ENCODE measurements at places on chromosomes 4 and X.

GRCh38 chr4:165842684-165843083, 30.4 kb upstream of the TLL1 start:
- no peak for DNase-seq

GRCh38 chr4:2924765-2925301, 38.4 kb downstream of the NOP14 start:
- DNase-seq: no peak

GRCh38 chrX:6917666-6918065, 229.8 kb upstream of the STS start:
- no peak for DNase-seq

- no peak for DNase-seq
These were observed 1.2 kb downstream of the PRKX start for GRCh38 chrX:3712051-3712869.

- no peak for DNase-seq
These were observed 18.5 kb upstream of the BDH2 start for GRCh38 chr4:103118166-103118565.

GRCh38 chrX:65994519-65995506, 45.1 kb downstream of the VSIG4 start:
- DNase-seq: no peak

GRCh38 chr4:184205243-184205642, 12.4 kb downstream of the ENPP6 start:
- no peak for DNase-seq

- no peak for DNase-seq
These were observed 2.8 kb upstream of the TENM3 start for GRCh38 chr4:182240161-182241130.

DNA sequence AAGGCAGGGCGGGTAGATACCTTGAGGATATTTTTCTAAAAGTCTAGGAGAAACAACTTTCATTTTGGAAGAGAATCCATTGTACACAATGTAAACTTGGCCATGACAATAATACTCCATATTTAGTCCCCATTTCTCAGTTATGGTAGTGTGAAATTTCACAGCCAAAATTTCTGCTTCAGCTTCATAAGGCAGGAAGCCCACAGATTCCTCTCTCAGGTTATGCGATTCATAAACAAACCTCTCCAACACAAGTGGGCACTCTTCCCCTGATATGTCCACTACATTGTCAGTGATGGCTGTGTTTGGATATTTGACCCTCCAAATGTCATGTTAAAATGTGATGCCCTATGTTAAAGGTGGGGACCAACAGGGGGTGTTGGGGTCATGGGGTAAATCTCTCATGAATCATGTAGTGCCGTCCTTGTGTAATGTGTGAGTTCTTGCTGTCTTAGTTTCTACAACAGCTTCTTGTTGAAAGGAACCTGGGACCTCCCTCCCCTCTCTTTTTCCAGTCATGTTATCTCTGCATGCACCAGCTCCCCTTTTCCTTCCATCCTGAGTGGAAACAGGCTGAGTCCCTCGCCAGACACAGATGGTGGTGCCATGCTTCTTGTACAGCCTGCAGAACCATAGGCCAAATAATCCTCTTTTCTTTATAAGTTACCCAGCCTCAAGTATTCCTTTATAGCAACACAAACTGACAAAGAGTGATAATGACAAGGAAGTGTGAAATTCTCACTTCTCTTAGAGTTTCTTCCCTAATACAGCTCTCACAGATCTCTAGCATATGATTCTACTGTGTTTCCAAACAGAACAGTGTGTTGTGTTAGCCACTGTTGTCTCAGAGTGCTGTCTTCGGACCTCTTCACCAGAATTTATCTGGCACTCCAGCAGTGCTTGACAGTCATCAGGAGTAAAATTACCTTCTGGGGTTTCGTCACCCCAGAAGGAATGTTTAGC, 598.4 kb upstream of the GNPDA2 start:
- no peak for DNase-seq

GRCh38 chr4:168569931-168570276, 73.1 kb downstream of the PALLD start:
- DNase-seq: peak; percentile 72

- DNase-seq: no peak
These were observed 192.2 kb downstream of the BCOR start for GRCh38 chrX:39905538-39905891.

GRCh38 chr4:120754590-120754989, 167.9 kb downstream of the PRDM5 start:
- DNase-seq: no peak

DNA sequence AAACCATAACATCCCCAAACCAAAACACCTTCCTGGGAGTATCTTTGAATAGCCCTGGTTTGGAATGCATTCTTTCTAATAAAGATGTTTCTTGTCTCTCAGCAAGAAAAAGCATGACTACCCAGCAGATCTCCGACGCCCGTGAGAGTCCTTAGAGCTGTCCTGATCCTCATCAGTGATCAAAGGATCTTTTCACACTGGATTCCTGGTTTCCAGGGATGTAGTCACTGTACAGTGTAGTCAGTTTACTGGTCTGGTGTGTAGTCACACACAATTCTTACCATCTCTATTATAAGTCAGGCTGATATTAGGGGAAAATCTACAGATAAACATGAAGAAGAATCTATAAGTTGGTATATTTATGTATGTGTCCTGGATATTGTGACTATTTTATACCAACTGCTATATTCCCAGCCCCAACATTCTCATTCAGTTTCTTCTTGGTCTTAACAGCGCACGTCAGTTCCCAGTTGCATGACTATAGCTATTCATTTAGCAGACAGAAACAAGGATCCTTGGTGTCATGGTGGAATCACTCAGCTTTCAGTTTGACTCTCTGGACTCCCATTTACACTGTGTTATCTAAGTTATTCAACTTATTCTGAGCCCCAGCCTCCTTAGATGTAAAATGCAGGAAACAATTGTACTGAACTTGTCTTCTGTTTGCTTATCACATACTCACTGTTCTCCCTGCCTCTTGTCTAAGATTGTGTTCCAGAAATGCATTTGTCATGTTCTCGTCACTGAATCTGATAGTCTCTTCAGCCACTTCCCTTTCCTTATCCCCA, 68.3 kb downstream of the SLIT2 start:
- DNase-seq: no peak

DNA sequence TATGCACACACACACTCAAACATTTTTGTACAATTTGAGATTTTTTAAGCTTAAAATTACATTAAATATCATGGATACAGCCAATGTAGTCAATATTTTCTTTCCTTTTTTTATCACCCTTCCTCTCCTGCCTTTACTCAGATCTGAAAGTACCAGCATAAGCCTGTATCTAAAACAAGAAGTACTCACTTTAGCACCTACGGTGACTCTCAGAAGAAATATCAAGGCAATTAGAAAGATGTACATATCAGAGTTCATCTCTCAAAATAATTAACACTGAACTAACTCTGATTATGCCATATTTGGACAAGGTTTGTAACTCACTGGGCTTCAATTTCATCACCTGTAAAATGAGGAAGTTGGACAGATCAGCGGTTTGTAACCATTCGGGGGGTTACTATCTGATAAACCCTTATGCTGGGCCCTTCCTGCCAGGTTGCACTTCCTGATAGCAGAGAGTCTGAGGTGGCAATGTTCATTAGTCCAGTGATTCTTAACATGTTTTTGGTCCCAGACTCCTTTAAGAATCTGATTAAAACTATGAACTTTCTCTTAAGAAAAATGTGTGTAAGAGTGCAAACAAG, 5.7 kb upstream of the GPR174 start:
- no peak for DNase-seq

DNA sequence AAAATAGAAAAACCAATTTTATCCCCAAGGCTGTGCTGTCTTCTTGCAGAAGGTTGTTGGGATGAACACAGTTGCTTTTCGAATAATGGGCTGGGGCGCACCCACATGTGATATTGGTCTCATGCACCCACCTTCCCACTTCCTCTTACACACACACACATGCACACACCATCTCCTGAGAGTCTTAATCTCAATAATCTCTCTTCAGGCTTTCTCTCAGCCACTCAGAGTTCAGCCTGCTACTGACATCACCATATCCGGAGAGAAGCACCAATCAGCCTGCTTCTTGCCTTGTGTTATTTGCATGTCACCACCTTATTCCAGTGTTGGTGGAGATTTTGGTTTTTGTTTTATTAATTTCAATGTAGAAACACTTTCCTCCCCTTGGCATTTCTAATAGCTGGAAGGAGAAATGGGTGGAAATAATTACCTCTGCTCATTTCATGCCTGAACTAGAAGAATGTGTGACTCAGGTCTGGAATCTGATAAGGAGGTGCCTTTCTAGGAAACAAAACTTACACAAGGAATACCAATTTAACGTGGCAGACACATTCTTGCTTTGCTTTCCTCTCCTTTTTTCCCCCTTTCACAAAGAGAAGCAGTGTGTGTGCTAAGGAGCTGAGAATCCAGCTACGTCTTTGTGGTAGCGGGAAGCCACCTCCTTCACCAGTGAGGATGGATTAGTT, 400.2 kb downstream of the MID1IP1 start:
- no peak for DNase-seq

DNA sequence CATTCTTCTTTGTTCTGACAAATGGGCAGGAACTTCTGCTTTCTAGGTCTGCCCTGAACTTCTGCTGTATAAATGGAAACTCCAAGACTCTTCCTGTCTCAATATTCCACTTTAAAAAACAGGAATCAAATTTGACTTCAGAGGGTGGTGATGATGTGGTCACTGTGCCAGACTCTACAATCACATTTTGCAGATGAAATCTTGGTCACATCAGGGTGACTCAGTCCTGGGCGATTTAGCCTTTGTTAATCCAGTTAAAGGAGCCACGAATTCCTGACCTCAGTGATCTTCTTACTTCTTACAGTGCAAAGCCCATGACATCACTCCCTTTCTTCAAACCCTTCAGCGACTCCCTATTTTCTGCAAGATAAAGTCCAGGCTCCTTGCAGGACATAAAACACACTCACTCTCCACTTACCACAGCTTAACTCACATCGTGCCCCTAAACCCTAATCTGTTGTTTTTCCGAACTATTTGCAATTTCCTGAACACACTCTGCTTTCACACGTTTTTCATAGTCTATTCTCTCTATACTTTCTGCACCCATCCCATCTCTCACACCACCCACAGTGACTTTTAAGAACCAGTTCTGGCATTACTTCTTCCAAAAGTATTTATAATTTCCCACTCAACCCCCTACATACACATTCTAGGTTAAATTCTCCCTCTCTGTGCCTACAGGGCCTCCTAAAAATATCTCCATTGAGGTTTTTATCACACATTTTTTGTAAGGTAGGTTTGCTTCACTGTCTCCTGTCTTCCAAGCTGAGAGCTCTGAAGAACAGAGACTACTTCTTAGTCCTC, 11.1 kb downstream of the GASK1B start:
- DNase-seq: no peak

GRCh38 chr4:680928-681645, 6.7 kb downstream of the MYL5 start:
- no peak for DNase-seq

- peak; percentile 59 for DNase-seq
These were observed 35.9 kb upstream of the CXCL8 start for GRCh38 chr4:73704314-73705055.

GRCh38 chr4:754221-755120, 48.8 kb downstream of the PCGF3 start:
- no peak for DNase-seq

- no peak for DNase-seq
These were observed 61.6 kb upstream of the ACSL1 start for GRCh38 chr4:184887333-184887732.

DNA sequence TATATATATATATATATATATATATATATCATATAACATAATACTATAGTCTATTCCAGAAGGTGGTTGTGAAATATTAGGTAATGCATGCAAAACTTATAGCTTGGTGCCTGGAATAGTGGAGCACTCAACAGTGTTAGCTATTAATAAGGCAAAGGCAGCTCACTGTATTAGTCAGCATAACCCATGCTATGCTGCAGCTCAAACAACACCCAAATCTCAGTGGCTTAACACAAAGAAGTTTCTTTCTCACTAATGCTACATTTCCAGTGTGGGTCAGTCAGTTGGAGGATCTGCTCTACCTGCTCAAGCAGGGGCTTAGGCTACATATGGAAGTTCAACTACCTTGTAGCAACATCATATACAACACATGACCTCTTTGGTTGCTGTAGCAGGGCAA, 5.2 kb upstream of the RPGR start:
- no peak for DNase-seq

Data from LNCaP clone FGC (cell line).